Activated CD4-positive, CD25-positive, alpha-beta regulatory T cell treated with anti-CD3 and anti-CD28 coated beads, Interleukin-2, amount 50 U/mL, for 24 hours (primary cell): ENCODE measurements at places on chromosomes 11 and 22.

DNA sequence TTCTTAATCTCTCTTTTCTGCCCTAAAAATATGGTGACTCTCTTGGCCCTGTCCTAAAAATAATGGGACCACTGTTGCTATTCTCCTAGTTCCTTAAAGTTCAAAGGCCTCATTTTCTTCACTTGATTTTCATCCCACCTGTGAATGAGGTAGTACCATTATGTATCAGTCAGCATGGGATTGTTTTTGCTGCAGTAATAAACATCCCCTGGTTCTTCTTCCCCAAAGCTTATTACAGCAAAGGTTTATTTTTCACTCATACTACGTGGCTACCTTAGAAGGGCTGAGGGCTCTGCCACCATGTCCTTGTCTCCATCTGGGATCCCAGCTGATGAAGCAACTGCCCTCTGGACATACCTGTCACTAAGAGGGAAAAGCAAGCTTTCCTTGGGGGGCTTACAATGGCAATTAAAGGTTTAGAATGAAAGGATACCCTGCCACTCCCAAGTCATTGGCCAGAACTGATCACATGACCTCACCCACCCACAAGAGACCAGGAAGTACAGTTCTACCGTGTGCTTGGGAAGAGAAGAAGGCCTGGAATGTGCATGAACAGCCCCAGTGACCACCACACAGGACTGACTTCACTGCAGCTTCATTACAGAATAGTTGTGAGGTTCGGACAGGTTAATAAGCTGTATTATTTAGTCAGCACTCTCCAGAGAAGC is 7.8 kb downstream of the TTC38 start:
- no peak for ATAC-seq

GRCh38 chr22:17827466-17827865 is 53.2 kb upstream of the BID start:
- ATAC-seq = no peak

- no peak for ATAC-seq
These were observed 13.5 kb downstream of the FBLN1 start for GRCh38 chr22:45516163-45516562.

- ATAC-seq = no peak
These were observed 12.7 kb upstream of the SNX32 start for GRCh38 chr11:65821107-65821506.

DNA sequence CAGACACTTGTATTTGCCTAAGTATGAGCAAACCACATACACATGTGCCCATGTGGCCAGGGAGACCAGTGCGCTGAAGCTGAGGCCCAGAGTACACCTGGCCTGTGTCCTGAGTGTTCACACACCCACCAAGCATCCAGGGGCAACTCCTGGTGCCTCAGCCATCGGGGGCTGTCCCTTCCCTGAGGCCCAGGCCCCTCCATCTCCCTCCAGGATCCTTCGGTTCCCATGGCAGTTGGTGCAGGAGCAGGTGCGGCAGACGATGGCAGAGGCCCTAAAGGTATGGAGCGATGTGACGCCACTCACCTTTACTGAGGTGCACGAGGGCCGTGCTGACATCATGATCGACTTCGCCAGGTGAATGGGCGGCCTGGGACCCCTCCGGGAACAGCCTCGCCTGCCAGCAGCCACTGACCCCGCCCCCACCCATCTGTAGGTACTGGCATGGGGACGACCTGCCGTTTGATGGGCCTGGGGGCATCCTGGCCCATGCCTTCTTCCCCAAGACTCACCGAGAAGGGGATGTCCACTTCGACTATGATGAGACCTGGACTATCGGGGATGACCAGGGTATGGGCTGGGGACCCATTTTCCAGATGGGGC is 6.5 kb upstream of the SMARCB1 start:
- ATAC-seq = no peak

- no peak for ATAC-seq
These were observed 34.6 kb downstream of the A4GALT start for GRCh38 chr22:42685941-42686653.

- no peak for ATAC-seq
These were observed 1.5 kb downstream of the HSPA8 start for GRCh38 chr11:123060277-123061000.

- ATAC-seq = no peak
These were observed 59.9 kb downstream of the FBXO7 start for GRCh38 chr22:32534252-32535235.
